ENCODE measurements at places on chromosomes 3 and 15.

- DNase-seq = no peak
Observed at GRCh38 chr3:120286465-120286864, 1.4 kb upstream of the GPR156 start.

DNA sequence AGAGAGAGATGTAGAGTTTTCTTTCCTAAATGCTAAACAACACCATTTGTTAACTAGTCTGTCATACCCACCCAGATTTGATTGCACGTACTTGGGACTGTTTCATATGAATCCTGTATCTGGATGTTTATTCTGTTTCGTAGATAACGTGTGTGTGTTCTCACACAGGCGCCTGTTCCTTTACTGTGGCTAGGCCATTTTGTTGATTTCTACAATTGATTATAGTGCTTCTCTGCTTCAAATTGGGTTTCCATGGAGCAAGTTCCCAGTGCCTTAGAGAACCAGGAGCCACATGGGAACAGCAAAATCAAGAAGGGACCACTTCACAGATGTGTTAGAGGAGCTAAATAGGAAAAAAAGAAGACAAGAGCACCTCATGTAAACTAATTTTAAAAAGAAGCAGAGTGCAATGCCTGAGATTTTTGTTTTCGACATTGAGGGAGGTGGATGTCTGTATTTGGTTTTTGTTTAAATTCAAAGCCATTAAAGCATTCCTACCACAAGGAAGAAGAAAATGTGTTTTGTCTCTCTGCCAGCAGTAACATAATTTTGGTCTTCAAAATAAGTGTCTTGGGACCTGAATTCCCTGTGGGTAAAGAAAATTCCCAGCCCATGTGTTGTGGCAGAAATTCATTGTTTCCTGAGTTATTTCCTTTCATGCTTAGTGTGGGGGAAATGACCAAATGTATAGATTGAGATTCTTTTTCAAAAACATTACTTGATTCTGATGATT lies 424.0 kb upstream of the C2CD4B start:
- DNase-seq = no peak

DNA sequence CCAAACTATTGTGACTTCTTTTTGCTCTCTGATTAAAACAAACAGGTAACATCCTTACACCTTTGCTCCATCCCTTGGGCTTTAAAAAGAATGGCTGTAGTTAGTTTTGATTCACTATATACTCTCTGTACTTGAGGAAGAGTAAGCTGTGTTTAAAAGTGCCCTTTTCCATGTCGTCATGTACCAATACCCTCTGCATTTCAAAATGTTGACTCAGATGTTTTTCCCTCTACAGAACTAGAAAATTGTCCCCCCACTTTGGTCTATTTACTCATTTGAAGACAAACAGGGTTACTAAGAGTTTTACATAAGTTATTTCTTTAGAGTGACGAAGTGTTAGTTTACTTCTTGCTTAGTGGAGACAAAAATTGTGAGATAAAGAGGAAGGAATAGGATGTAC lies 62.7 kb downstream of the TASOR start:
- DNase-seq = no peak

- DNase-seq = no peak
Observed at GRCh38 chr15:52334491-52335160, 39.0 kb upstream of the MYO5C start.

DNA sequence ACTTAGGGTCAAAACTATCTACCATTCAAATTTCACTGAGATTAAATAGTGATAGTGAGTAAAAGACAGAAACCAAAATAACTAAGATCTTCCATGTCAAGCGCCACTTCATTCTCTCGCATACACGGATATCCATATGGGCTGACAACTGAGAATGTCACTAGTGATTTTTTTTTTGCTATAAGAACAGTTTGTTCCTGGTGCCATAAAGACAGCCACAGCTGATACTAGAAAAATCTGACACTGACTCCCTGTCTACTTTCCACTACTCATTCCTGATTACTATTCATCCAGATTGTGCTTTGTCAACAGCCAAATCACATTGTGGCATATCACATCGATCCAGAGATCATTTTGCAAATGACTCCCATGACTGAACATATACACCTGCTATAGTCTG lies 45.8 kb upstream of the CDAN1 start:
- no peak for DNase-seq

All from CD4-positive, alpha-beta T cell treated with Interleukin-10 for 1 hour (primary cell).